ENCODE measurements at places on chromosomes 12 and 14.

DNA sequence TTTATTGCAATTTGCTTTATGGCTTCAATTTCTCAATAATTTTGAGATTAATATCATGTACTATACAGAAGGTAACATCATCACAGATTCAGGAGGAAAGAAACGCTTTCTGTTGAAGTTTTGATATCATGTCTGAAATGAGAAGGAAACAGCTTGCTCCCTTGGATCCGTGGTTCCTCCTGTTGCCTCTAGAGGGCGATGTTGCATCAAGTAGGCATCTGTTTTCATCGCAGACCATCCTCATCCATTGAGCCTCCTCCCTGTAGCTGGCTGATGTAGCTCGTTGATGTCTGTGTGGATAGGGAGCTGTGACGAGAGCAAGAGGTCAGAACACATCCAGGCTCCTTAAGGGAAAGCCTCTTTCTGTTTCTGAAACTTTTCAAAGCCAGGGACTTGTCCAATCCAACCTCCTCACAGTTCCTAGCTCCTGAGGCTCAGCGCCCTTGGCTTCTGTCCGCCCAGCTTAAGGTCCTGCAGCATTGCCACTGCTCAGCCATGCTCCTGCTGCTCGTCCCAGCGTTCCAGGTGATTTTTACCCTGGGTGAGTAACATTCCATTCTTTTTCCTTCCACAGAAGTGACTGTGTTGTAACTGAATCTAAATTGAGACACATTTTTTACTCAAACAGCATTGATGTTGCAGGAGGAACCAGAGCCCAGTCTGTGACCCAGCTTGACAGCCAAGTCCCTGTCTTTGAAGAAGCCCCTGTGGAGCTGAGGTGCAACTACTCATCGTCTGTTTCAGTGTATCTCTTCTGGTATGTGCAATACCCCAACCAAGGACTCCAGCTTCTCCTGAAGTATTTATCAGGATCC is 304.8 kb upstream of the OR4E1 start:
- DNase-seq: peak; percentile 7

DNA sequence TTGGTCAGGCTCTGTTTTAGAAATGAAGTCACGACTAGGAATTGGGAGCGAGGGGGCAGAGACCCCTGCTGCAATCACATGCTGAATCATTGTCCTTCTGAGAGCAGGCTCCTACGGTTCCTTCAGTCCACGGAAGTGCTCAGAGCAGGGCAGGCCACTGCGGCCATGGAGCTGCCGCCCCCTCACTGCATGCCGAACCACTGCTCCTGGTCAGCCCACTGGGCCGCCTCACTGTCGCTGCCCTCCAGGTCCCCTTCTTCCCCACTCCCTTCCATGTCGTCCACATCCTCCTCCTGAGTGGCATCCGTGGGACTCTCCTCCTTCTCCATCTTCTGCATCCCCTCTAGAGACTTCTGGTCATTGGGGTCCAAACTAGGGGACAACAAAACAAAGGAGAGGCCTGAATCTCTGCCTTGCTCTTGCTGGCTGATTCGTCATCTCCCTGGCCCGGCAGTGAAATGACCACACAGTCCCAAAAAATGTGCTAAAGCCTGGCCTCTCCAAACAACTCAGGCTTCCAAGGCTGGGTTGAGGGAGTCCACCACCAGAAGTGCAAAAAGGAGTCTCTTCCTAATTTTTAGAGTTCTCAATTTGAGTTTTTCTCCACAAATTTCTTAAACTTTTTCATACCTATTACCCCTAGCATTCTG is 29.4 kb downstream of the ANAPC7 start:
- DNase-seq: no peak

GRCh38 chr14:34650786-34651584 is 21.0 kb upstream of the SNX6 start:
- DNase-seq: peak; percentile 100

- no peak for DNase-seq
These were observed 63.0 kb downstream of the NCOR2 start for GRCh38 chr12:124504273-124505000.

- no peak for DNase-seq
These were observed 86.1 kb upstream of the DYNC1H1 start for GRCh38 chr14:101878211-101878821.

DNA sequence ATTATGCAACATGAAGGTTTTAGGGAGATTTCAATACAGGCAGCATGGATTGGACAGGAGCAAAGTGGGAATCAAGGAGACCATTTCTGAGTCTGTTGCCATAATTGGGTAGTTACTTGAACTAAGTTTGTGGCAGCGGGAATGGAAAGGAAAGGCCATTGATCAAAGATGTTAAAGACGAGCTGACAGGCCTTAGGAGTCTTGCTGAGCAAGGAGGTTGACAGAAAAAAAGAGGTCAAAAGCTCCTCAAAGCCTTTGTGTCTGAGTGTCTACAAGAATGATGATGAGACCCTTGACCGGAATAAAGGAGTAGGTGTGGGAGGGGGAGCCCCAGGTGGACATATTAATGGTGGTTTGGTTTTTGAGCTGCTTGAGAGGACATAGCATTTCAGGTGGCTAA is 9.4 kb downstream of the PLEKHA5 start:
- no peak for DNase-seq

DNA sequence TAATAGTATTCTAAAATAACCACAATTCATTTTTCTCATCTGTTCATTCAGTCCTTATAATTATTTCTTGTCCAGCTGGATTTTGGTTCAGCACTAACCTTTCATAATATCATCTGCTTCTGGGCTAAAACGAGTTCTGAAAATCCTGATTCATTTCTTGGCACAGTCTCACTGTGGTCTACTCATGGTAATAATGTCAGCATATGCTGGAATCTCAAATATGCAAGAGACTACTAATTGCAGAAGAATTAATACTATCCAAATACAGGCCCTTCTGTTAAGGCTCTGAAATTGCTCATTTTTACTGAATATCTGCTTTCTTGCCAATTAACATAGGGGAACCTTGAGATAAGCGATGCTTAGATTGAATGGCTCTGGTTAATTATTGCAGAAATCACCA is 597.1 kb downstream of the RPL10L start:
- peak; percentile 97 for DNase-seq

GRCh38 chr12:72369423-72369959 is 97.3 kb downstream of the TRHDE start:
- DNase-seq: no peak

DNA sequence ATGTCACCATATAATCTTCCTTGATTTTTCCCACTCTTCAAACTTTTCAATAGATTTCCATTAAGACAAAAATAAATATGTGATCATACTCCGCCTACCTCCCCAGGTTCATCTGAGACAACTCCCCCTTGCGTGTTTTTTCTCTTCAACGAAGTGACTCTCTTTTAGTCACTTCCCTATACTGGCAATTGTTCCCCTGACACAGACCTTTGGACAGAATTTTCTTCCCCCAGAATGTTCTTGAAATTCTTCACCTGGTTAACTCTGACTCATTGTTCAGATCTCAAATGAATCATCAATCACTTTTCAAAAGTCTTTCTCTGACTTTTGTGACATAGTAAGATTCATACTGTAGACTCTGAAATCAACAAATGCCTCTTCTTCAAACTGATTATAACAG is 727.3 kb upstream of the LMO3 start:
- no peak for DNase-seq

DNA sequence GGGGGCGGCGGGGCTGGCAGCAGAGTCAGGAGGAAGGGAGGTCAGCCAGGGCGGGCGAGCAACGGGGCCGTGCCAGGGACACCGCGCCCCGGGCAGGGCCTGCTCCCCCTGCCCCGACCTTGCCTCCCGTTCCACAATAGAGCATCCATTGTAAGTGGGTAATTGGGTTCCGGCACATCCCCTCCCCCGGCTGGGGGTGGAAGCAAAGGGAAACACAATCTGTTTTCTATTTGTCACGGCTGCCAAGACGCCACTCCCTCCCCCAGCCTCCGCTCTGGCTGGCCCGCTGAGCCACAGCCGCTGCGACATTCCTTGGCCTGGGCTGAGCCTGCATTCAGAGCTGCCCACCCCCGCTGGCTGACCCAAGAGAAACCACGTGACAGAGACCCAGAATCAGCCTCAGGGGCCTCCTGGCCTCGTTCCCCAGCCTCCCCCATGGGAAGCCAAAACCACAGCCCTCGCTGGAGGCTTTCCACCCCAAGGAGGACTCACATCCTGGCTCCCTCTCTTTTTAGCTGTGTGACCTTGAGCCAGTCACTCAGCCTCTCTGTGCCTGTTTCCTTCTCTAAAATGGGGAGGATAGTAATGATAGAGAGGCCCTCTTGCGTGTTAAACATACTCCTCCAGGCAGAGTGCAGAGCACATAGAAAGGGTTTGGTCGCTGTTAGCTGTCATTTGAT is 117.6 kb downstream of the SCARB1 start:
- DNase-seq: peak; percentile 97
